ENCODE measurements at places on chromosomes 5 and 9.

- peak; percentile 13 for DNase-seq
These were observed 227.3 kb upstream of the ITGA1 start for GRCh38 chr5:52560366-52560765.

DNA sequence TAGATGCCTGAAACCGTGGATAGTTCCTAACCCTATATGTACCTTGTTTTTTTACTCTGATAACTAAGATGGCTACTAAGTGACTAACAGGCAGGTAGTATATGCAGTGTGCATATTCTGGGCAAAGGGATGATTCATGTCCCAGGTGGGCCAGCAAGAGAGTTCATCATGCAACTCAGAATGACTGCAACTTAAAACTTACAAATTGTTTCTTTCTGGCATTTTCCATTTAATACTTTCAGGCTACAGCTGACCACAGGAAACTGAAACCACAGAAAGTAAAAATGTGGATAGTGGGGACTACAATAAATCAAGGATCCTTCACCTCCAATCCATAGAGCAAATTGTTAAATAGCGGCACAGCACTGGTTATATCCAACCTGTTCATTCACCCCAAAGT, 30.7 kb upstream of the VCAN start:
- no peak for DNase-seq

DNA sequence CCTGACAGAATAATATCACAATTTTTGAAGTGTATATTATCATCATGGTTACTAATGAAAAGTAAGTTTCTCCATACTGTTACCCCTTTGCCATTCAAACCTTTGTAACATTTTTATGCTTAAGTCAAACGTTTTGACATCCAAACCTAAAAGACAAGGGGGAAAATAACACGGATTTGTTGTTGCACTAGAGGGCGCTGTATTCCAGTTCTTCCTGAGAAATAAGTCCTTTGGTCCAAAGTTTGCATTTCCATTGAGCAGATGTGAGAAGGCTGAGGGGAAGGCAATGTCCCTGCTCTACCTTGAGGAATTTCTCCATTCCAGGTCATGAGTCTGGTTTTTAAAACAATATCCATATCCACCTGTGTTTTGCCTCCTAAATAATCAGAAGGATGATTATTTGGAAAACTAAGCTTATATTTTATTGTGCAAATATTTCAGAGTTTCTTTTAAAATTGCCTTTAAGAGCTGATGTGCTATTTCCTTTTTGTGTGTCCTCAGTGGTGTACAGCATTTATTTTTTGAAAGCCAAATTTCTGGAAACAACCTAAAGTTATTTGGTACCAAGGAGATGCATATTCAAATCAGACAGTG, 9.7 kb downstream of the LECT2 start:
- DNase-seq: peak; percentile 59

DNA sequence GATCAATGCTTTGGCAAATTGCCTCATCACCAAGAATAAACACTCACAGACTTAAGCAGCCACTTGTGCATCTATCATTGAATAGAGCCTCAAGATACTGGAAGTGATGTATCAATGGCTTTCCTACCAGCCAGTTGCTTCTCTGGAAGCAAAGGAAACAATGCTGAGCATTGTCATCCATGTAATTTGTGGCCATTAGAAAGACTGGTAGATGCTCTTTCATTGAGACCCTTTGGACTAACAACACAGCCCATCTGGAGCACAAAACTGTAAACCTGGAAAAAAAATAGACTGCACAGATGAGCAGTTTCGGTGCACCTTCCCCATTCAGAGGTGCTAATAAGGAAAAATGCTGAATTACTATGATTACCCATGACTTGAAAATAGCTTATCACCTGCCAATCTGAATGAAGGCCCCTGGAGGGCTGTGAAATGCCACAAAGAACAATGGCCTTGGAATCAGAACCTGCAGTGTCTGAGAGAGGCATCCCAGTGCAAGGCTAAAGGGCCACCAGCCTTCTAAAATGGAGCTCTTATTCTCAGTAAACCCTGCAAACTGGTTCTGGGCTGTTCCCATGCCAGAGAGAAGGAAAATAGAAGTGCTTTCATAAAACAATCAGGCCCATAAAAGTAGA, 127.5 kb downstream of the RFK start:
- DNase-seq: no peak

DNA sequence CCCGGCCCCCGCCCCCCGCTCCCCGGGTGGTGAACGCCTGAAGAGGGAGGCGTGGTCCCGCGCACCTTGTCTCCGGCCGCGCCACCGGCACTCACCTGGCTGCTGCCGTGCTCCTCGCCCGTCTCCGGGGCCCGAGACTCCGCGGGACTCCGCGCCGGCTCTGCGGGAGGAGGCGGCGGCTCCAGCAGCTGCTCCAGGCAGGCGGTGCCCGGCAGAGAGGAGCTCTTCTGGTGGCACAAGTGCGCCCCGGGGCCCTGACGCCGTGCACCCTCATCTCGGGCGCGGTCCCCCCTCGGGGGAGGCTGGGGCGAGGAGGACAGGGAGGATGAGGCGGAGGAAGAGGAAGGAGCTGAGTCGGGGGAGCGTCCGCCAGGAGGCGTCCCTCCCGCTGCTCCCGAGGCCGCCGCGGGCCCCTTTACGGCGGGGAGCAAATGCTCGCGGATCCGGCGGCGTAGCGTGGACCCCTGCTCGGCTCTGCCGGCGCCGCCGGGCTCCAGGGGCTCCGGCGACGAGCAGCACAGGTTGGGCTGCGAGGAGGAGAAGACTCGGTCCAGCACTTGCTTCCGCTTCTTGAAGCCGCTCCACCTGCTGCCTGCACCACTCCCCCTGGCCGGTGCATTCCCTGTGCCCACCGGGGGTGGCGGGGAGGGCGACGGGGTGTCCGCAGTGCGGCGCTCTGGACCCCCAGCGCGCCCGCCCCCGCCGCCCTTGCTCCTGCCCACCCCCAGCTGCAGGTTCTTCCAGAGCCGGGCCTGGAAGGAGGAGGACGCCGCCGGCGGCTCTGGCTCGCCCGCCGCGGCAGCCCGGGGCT, 928 bp downstream of the MCTP1 start:
- no peak for DNase-seq
